ENCODE measurements at places on chromosomes 5 and 9. TPM values are rescaled to one million over a fixed set of nuclear protein-coding genes. Genes with fewer than 3 reads are reported as not detected.

GRCh38 chr9:4822057-4822456 lies 29.3 kb downstream of the RCL1 start:
- DNase-seq: no peak
- H3K36me3 ChIP-seq: no peaks in the 10 kb centered on the region
- H3K4me1 ChIP-seq: peaks cover 17% of the 10 kb centered on the region
- H3K27me3 ChIP-seq: no peaks in the 10 kb centered on the region
- H3K27ac ChIP-seq: no peak overlapping the region

Gene LEAP2
- 1.5 TPM for total RNA-seq

Gene PTRH1
- 34.8 TPM for total RNA-seq

Gene AFAP1L1
- total RNA-seq: 7.4 TPM

- H3K27ac ChIP-seq: no peak overlapping the region
- H3K4me3 ChIP-seq: no peak overlapping the region
- H3K4me1 ChIP-seq: no peaks in the 10 kb centered on the region
- H3K36me3 ChIP-seq: no peaks in the 10 kb centered on the region
- DNase-seq: no peak
Observed at GRCh38 chr5:62115014-62115413, 191.0 kb upstream of the KIF2A start.

GRCh38 chr9:132192728-132193127 lies 30.9 kb downstream of the NTNG2 start:
- no peak for DNase-seq
- H3K27ac ChIP-seq: no peak overlapping the region
- H3K27me3 ChIP-seq: no peaks in the 10 kb centered on the region
- no peaks in the 10 kb centered on the region for H3K36me3 ChIP-seq

Gene PCDHGB3
- 4.8 TPM for total RNA-seq

GRCh38 chr9:2662496-2662895 lies 40.9 kb downstream of the VLDLR start:
- H3K36me3 ChIP-seq: no peaks in the 10 kb centered on the region
- H3K4me3 ChIP-seq: no peak overlapping the region
- no peak overlapping the region for H3K27ac ChIP-seq
- DNase-seq: no peak

- DNase-seq: peak; percentile 34
- H3K27ac ChIP-seq: no peak overlapping the region
- peaks cover 20% of the 10 kb centered on the region for H3K4me1 ChIP-seq
- no peak overlapping the region for H3K4me3 ChIP-seq
- H3K27me3 ChIP-seq: no peaks in the 10 kb centered on the region
Observed at GRCh38 chr9:112059145-112059965, 115.7 kb downstream of the SUSD1 start.

- no peaks in the 10 kb centered on the region for H3K27me3 ChIP-seq
- H3K4me3 ChIP-seq: no peak overlapping the region
- H3K27ac ChIP-seq: no peak overlapping the region
- no peaks in the 10 kb centered on the region for H3K36me3 ChIP-seq
Observed at GRCh38 chr9:93978551-93978950, 23.4 kb upstream of the BARX1 start.

- no peaks in the 10 kb centered on the region for H3K27me3 ChIP-seq
- H3K4me1 ChIP-seq: peaks cover 18% of the 10 kb centered on the region
- no peak overlapping the region for H3K4me3 ChIP-seq
- H3K27ac ChIP-seq: peak overlapping the region; percentile 7
- DNase-seq: no peak
Observed at GRCh38 chr5:87400305-87400899, 12.3 kb downstream of the CCNH start.

DNA sequence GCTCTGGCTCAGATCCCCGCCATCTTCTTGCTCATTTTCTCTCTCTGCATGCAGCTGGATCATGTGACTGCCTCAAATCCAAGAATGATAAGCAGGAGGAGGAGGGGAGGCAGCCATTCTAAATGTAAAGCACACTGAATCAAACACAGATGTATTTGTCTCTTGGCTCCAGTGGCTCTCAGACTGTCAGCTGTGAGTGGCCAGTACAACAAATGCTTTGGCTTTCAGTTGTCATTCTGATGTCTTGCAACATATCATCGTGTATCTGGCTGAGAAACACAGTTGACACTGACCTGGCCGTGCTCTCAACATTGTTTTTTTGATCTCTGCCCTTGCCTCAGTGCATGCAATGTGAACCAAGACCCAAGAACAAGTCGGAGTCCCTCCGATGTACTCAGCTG lies 233.1 kb downstream of the ADAMTSL1 start:
- no peak overlapping the region for H3K27ac ChIP-seq
- H3K36me3 ChIP-seq: no peaks in the 10 kb centered on the region
- no peak overlapping the region for H3K4me3 ChIP-seq
- no peak for DNase-seq
- H3K27me3 ChIP-seq: no peaks in the 10 kb centered on the region
- H3K4me1 ChIP-seq: peaks cover 8% of the 10 kb centered on the region

DNA sequence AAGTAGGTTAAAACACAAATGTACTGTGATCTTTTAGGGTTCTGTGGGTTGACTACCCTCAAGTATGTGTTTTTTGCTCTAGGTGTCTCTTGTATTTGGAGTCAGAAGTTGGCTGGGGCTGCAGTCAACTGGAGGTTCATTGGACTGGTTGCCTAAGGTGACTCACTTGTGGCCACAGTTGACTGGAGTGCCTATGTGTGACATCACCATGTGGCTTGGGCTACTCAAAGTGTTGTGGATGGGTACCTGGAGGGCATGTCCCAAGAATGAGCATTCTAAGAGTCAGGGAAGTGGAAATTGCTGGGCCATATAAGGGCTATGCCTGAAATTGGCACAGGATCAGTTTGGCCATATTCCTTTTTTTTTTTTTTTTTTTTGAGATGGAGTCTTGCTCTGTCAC lies 27.4 kb downstream of the SNX30 start:
- peaks cover 6% of the 10 kb centered on the region for H3K4me1 ChIP-seq
- no peak overlapping the region for H3K27ac ChIP-seq
- H3K27me3 ChIP-seq: no peaks in the 10 kb centered on the region
- H3K4me3 ChIP-seq: no peak overlapping the region
- no peak for DNase-seq
- no peaks in the 10 kb centered on the region for H3K36me3 ChIP-seq

DNA sequence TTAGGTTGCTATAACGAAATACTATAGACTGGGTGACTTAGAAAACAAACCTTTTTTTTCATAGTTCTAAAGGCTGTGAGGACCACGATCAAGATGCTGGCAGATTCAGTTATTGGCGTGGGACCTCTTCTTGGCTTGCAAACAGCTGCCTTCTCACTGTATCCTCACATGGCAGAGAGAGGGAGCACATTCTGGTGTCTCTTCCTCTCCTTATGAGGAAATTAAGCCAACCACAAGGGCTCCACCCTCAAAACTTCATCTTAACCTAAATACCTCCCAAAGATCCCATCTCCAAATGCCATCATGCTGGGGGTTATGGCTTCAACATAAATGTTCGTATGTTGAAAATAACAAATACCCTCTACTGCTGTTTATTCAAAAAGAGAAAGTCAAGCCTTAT lies 197.1 kb downstream of the CEMIP2 start:
- no peaks in the 10 kb centered on the region for H3K4me1 ChIP-seq
- DNase-seq: no peak
- H3K27ac ChIP-seq: no peak overlapping the region
- no peaks in the 10 kb centered on the region for H3K36me3 ChIP-seq

DNA sequence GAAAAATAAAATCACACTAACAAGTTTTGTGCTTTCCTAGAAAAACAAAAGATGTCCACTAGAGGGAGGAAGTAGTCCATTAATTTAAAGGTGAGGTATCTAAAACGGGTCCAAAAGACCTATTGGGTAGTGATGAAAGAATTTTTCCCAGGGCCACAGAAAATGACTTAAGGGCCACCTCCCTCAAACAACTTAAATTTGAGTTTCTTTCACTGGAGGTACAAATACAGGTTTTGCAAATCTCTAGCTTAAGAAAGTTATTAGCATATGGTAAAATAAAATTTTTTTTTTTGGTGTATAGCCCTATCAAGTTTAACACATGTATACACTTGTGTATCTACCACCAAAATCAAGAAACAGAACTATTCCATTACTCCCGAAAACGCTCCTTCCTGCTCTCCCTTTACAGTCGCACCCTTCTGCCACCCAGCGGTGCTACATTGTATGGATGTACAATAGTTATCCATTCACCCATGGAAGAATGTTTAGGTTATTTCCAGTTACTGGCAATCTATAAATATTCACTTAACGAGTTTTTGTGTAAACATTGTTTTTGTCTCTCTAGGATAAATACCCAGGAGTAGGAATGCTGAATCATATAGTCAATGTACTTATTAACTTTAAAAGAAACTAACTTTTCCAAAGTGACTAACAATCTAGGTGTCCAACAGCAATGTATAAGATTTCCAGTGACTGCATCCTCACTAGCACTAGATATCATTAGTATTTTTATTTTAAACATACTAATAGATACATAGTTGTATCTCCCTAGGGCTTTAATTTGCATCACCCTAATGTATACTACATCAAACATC lies 21.9 kb downstream of the DEPDC1B start:
- H3K36me3 ChIP-seq: no peaks in the 10 kb centered on the region
- H3K4me3 ChIP-seq: no peak overlapping the region
- DNase-seq: no peak
- H3K4me1 ChIP-seq: no peaks in the 10 kb centered on the region

Gene GRM6
- not detected for total RNA-seq

DNA sequence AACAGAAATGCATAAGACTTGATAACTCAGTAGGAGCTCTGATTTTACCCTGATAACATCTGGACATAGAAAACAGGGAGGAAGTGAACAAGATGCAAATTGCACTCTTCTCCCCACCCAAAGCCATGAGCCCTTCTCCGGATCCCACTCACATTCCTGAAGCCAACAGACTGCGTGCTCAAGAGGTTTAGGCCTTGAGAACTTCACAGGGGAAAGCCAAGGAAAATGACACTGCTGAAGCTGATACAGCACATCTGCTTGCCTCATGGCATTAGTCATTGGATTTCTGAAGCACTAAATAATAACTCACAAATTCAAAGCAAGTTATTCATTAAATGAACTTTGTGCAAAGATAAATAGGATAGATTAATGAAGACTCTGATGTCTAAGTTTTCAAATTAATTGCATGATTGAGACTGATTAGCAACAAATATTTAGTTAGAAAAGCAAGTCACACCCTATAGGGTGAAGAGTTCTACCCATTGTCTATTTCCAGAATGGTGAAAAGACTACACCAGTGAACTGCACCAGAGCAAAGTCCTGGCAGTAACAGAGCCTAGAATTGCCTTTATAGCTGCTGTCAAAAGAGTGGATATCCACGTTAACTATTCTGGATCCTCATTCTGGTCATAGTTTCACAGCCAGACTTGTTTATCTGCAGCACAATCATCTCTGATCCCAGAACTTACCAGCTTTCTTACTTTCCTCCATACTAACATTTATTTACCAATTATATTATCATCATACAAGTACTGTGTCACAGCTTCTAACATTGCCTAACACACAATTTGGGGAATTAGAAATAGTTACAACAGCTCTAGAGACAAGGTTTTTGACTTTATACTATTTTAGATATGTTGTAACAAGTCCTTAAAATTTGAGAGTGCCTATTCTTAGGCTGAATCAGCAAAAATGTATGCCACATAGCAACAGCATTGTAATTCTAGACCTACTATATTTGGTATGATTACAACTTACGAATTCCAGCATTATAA lies 432.1 kb upstream of the RGMB start:
- DNase-seq: no peak
- no peak overlapping the region for H3K27ac ChIP-seq
- H3K36me3 ChIP-seq: no peaks in the 10 kb centered on the region

Gene RLN2
- not detected for total RNA-seq

GRCh38 chr5:159545156-159545555 lies 214.9 kb upstream of the IL12B start:
- no peak overlapping the region for H3K4me3 ChIP-seq
- no peaks in the 10 kb centered on the region for H3K27me3 ChIP-seq
- H3K4me1 ChIP-seq: no peaks in the 10 kb centered on the region
- H3K36me3 ChIP-seq: no peaks in the 10 kb centered on the region
- no peak for DNase-seq

GRCh38 chr9:92610470-92611420 lies 59.2 kb downstream of the IPPK start:
- H3K27me3 ChIP-seq: no peaks in the 10 kb centered on the region
- no peak overlapping the region for H3K4me3 ChIP-seq
- peaks cover 19% of the 10 kb centered on the region for H3K4me1 ChIP-seq
- no peak for DNase-seq
- H3K36me3 ChIP-seq: no peaks in the 10 kb centered on the region
- H3K27ac ChIP-seq: no peak overlapping the region

- no peak overlapping the region for H3K4me3 ChIP-seq
- H3K4me1 ChIP-seq: peaks cover 28% of the 10 kb centered on the region
- peak overlapping the region; percentile 41 for H3K27ac ChIP-seq
Observed at GRCh38 chr5:96968074-96968473, 32.2 kb downstream of the LNPEP start.

Gene SPINK4
- total RNA-seq: 5.0 TPM

Gene KLHL3
- total RNA-seq: 7.5 TPM

DNA sequence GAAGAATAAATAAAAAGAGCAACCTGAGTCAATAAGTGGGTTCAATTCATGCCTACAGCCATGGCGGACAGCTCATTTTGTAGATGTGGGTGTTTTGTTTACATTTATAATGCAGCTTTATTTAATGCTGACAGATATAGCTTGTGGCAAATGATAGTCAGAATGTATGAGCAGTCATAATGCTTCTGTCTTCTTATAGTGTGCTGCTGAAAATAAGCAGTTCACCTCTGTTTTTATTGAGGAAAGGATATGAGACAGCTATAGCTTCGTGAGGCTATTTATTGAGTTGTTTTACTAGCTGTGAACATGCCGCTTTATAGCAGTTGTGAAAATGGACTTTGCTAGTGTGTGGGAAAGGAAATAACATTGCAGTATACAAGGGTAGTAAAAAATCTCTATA lies 147.4 kb downstream of the PBX3 start:
- H3K4me3 ChIP-seq: no peak overlapping the region
- no peaks in the 10 kb centered on the region for H3K27me3 ChIP-seq
- H3K36me3 ChIP-seq: no peaks in the 10 kb centered on the region
- DNase-seq: no peak
- no peak overlapping the region for H3K27ac ChIP-seq

DNA sequence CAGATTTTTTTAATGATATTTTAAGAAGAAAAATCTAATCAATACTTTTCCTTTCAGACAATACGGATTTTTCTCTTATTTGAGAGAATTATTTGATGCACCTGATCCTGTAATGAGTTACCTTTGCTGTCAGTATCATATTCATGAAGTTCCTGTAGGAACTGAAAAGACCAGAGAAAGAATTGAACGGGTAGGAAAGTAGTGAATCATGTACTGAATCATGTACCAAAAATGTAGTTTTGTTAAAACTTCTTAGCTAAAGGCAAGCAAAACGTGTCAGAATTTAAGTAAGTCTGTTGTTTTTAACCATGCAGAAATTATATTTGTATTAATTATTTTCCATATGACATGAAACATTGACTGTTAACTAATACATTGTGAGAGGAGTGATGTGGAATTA lies 56.6 kb downstream of the SMC5 start:
- no peak overlapping the region for H3K4me3 ChIP-seq
- H3K27me3 ChIP-seq: no peaks in the 10 kb centered on the region
- H3K27ac ChIP-seq: no peak overlapping the region
